ENCODE measurements at places on chromosomes 4 and X. TPM values are rescaled to one million over a fixed set of nuclear protein-coding genes. Genes with fewer than 3 reads are reported as not detected.

The ITIH6 gene
- total RNA-seq = not detected

The ANOS1 gene
- total RNA-seq = 46.2 TPM

The IL21 gene
- not detected for total RNA-seq

The MRFAP1L1 gene
- total RNA-seq = 48.8 TPM

The GABRG1 gene
- total RNA-seq = not detected

The NPFFR2 gene
- total RNA-seq = not detected

DNA sequence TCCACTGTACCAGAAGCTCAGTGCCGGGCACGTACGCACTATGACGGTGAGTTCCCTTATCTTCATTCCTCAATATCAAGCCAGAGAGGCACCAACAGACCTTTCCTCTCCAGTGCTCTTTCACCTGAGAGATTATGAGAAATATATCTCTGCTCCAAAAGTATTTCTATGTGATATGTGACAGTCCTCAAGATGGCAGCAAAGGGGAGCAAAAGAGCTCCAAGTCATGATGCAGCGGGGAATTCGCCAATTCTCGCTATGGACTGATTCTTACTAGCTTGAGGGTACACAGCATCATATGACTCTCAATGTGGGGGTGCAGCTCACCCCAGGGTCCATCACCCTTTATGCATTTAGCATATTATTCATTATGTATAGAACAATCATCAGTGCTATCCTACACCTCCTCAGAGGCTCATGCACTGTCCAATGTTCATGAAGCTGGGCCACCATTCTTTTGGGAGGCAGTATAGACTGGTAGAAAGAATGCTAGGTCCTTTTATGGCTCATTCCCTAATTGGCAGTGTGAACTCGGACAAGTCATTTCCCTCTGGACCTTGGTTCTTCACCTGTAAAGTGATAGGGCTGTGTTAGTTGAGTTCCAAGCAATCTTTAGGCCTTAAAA, 12.8 kb upstream of the IQSEC2 start:
- H3K27me3 ChIP-seq = no peaks in the 10 kb centered on the region
- no peak for DNase-seq
- H3K4me3 ChIP-seq = no peak overlapping the region
- no peaks in the 10 kb centered on the region for H3K4me1 ChIP-seq
- H3K36me3 ChIP-seq = no peaks in the 10 kb centered on the region
- no peak overlapping the region for H3K27ac ChIP-seq
